LoVo (cell line): ENCODE measurements at places on chromosomes 3 and 15.

- no peak for DNase-seq
These were observed 633.7 kb downstream of the ZIC1 start for GRCh38 chr3:148042663-148043445.

DNA sequence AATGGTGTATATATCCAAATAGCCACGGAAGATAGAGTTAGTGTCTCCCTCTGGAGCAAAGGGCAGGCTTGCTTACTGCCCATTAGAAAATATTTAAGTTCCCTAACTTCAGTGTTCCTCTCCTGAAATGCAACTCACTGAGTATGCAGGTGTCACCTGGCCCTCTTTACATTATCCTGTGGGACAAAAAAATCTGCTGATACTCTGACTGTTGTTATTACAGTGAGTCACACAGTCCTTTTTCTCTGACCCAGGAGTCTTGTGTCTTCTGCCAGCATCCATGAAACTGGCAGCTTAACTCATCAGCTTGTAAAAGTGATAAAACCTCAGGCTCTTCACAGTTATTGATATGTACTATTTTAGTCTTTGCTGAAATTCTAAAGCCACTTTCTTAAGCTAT, 42.2 kb upstream of the RASGRF1 start:
- DNase-seq: no peak

- DNase-seq: no peak
These were observed 45.3 kb upstream of the SEC22A start for GRCh38 chr3:123156276-123156995.

- DNase-seq: no peak
These were observed 54.2 kb downstream of the ITGA11 start for GRCh38 chr15:68377766-68378165.

- no peak for DNase-seq
These were observed 71.3 kb upstream of the HES1 start for GRCh38 chr3:194064380-194065332.

DNA sequence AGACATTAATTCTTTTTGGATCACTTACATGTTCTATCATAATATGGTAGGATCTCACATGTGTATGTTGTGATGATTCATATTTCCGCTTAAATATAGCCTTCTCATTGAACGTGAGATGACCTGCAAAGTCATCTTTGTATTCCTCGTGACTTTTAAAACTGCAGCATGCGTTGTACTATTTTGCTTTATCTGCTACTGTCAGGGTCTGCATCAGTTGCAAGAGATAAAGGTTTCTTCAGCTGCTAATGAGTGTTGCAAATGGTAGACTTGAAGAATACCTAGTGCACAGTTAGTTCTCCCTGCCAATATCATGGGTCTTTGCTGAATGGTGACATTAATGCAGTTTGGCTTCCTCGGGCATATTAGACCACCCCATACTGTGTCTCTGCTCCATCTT, 31.8 kb downstream of the REC114 start:
- DNase-seq: no peak

DNA sequence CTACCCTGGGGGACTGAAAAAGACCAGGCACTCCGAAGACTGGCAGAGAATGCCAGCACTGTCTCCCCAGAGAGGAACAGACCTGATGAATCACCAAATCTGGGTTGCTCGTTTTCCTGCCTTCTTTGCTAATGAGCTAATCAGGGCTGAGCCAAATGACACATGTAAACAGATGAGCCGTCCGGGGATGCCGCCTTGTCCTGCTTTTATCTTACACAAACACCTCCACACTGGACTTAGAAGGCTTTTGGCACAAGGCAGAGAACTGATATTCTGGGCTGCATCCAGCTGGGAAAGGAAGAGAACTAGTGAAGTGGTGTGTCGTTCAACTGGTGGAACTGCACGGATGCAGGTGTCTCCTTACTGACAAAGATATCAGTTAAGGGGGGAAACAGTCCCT, 88.1 kb downstream of the MECOM start:
- DNase-seq: no peak

DNA sequence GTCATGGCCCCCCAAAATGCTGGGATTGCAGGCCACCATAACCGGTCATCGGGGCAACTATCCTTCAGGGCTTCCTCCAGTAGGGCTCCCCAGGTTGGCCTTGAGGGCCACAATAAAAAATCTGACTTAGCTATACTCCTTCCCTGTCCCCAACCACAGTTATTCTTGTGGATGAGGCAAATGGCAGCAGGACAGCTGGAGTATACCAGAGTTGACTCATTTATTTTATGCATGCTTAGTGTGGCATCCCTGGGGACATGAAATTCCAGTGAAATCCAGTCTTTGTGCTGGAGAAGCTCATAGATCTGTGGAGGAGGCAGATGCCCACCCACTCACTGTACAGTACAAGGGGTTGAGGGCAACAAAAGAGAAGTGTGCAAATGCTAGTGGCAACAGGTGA, 109.5 kb downstream of the RORA start:
- no peak for DNase-seq

- peak; percentile 31 for DNase-seq
These were observed 768 bp downstream of the AAGAB start for GRCh38 chr15:67253549-67254237.

GRCh38 chr15:60374628-60375081, 23.1 kb downstream of the ANXA2 start:
- DNase-seq: peak; percentile 89

- no peak for DNase-seq
These were observed 219.3 kb upstream of the KBTBD8 start for GRCh38 chr3:66778777-66779176.

GRCh38 chr3:186532598-186533072, 11.5 kb downstream of the CRYGS start:
- no peak for DNase-seq

- no peak for DNase-seq
These were observed 80.8 kb downstream of the GHSR start for GRCh38 chr3:172367205-172368105.

DNA sequence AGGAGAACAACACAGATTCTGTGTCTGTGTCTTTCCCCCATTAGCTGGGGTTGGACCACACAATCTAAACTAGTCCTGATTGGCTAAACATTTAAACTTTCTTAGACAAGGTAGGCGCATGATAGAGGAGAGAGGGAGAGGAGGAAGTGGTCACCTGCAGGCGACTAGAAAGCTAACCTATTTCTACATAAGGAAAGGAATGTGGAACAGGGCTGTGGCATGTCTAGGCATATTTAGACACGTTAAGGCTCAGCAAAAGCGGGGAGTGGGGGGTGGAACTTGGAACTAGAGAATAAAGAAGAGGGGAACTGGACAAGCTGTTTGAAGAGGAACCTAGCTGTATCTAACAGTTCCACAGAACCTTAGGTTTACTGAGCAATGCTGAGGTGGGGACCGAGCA, 12.8 kb downstream of the LRRC28 start:
- no peak for DNase-seq

DNA sequence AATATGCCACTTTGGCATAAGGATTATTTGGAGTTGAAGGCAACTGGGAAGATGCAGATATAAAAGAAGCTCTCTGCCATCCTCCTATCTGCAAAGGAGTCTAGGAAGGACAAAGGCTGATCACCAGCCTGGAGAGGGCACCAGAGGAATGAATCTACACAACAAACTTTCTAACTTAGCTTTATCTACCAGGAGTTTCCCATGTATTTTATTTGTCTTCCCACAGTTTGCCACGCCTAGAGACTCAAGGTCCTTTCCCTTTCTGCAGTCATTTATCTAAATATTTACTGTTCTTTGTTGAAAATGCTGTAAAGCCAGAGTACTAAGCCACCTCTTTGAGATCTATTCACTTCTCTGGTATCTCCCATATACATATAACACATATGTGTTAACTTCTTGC, 32.2 kb downstream of the GPR176 start:
- DNase-seq: peak; percentile 47

DNA sequence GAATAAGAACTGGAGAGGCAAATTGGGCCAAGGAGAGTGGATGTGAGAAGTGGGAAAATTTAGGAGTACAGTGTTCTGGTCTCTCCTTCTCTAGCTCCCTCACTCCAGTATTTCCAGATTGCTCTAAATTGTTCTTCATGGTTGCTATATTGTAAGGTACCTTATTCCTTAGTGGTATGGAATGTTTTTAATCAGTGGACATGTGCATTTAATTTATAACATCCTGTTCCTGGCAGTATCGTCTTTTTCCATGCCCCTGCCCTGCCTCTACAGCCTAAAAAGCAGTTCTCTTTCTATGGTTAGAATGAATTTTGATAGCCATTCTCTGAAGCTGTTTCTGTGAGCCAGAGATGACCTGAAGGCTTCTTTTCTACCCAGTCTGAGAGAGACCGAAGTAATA, 180.5 kb downstream of the TCF12 start:
- DNase-seq: no peak

DNA sequence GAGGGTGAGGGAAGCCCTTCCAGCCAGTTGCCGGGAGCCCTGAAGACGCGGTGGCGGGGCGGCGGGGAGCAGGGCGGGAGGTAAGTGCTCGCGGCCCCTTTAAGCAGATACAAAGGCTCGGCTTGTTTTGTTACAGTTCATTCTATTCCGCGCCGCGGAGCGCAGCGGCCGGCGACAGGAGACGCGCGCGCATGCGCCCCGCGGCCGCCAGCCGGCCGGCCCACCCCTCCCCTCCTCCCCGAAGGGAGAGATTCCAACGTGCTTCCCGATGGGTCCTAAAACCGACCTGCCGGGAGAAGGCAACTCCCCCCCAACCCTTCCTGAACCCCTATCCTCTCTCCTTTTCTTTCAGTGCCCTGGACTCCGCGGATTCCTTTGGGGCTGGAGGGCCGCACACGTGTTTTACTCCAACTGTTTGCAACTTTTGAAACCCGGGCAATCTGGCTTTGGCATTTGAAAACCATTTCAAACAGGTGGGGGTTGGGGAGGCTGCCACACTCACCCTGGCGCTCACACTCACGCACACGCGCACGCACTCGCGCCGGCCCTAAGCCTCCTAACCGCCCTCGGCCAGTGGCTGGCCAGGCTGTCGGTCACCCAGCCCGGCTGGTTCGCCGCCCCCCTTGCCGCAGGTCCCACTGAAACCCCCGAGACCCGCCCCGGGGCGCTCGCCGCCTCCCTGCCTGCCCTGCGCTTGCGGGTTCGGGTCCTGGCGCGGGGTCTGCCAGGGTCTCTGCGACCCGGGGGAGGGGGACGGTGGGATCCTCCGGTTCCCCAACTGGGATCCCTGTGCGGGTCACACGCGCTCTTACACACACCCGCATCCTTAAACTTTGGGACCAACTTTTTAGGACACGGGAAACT, at the start of gene MAGI1:
Gene MAGI1, minus strand, starts transcription at position 193 of the 864 bp plus-strand sequence. CDS start 610 bp downstream, outside the sequence.
- peak; percentile 93 for DNase-seq

DNA sequence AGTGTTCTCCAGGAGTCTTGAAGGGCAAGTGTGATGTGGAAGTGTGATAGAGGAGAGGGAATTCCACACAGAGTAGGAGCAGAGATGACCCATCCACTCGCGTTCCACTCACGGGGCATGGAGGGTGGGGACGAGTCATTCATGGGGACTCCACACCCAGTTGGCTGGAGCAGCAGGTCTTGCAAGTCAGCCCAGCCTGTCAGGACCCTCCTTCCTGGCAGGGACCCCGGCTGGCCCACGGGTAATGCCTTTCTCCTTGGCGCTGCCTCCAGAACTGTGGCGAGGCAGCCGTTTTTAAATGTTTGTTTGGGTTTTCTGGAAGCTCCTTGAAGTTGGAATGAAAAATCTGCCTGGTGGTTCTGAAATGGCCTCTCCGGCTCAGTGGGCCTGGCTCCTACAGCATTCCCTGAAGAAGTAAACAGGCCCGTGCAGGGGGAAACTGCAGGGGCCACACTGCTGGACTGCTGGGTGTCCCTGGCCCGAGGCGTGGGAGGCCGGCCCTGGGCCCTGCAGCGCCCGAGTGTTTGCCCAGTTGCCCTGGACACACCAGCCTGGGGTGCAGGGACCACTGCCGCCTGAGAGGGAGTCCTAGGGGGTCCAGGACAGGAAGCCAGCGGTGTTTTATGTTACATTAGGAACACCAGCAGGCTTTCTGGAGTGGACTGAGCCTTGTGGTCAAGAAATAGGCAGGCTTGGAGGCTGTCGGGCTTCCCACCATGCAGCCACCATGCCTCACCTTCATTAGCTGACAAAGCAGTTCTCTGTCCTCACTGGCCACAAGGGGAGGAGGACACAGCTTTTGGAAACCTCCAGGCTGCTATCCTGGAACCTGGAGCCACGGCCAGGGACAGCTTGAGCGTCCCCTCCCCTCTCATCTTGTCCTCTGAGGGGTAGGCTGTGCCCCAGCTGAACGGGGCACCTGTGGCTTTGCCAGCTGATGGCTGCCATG, 61.3 kb downstream of the CEMIP start:
- no peak for DNase-seq

DNA sequence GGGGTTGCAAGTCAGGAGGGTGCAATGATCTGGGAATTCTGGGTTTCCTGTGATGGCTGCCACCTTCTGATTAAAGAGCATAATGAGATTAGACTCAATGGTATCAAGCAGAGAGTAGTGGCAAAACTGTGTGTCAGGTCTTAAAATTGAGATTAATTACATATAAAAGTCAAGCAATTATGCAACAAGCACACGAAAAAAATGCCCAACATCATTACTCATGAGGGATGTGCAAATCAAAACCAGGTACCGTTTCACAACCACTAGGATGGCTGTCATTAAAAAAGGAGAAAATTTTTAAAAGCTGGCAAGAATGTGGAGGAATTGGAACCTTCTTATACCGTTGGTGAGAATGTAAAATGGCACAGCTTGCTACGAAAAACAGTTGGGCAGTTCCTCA, 205.0 kb downstream of the OSBPL10 start:
- no peak for DNase-seq

- DNase-seq: no peak
These were observed 24.6 kb downstream of the COMMD2 start for GRCh38 chr3:149727656-149728055.

GRCh38 chr15:74417225-74417624, 16.5 kb downstream of the SEMA7A start:
- DNase-seq: no peak

GRCh38 chr3:39529577-39529976, 62.1 kb downstream of the MOBP start:
- DNase-seq: no peak

- DNase-seq: no peak
These were observed 13.4 kb upstream of the MBNL1 start for GRCh38 chr3:152255290-152255689.

GRCh38 chr3:81788610-81789009, 27.2 kb upstream of the GBE1 start:
- DNase-seq: no peak

- no peak for DNase-seq
These were observed 203.0 kb downstream of the AKAP13 start for GRCh38 chr15:85583442-85583841.

GRCh38 chr15:85874236-85874635, 79.5 kb upstream of the KLHL25 start:
- no peak for DNase-seq

DNA sequence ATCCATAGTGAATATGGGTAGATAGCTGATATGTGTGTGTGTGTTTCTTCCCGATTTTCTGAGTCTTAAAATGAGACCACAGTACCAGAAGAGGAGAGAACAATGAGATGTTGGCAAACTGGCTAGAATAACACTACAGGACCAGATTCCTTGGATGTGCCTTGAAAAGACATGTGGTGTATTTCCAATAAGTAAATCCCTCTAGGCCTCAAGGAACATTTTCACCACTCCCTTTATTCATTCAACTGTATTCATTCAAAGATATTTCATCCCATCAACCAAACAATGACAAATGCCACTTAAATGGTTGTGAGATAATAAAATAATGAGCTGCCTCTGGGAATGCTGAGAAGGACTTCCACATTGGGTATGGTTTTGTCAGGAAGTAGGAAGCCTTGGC, 8.7 kb upstream of the BNC1 start:
- DNase-seq: no peak

- DNase-seq: no peak
These were observed 70.8 kb downstream of the USP13 start for GRCh38 chr3:179723617-179724016.
